ENCODE measurements at places on chromosomes 6 and 20.

GRCh38 chr6:116027801-116028200, 32.9 kb downstream of the FRK start:
- no peak for DNase-seq

DNA sequence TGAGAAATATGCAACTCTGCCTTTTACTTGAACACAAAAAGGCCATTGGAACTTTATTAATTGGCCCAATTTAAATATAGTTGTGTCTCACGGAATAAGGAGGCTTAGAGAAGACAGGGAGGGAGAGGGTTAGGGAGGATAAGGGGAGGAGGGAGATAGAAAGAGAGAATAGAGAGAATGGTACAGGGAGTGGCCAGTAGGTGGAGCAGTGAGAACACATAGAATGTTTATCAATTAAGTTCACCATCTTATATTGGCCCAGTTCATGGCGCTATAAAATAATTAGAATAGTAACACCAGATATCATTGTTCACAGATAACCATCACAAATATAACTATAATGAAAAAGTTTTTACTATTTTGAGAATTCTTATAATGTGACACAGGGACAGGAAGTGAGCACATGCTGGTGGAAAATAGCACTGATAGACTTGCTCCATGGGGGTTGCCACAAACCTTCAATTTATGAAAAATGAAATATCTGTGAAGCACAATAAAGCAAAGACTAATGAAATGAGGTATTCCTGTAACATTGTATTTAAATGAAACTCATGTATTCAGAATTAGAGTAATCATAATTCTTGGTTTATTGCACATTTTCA, 374.1 kb upstream of the MANEA start:
- DNase-seq = peak; percentile 60

- no peak for DNase-seq
These were observed 846.8 kb downstream of the KIF16B start for GRCh38 chr20:15726416-15726815.

GRCh38 chr20:62390317-62391164, 3.6 kb downstream of the RPS21 start:
- DNase-seq = no peak

DNA sequence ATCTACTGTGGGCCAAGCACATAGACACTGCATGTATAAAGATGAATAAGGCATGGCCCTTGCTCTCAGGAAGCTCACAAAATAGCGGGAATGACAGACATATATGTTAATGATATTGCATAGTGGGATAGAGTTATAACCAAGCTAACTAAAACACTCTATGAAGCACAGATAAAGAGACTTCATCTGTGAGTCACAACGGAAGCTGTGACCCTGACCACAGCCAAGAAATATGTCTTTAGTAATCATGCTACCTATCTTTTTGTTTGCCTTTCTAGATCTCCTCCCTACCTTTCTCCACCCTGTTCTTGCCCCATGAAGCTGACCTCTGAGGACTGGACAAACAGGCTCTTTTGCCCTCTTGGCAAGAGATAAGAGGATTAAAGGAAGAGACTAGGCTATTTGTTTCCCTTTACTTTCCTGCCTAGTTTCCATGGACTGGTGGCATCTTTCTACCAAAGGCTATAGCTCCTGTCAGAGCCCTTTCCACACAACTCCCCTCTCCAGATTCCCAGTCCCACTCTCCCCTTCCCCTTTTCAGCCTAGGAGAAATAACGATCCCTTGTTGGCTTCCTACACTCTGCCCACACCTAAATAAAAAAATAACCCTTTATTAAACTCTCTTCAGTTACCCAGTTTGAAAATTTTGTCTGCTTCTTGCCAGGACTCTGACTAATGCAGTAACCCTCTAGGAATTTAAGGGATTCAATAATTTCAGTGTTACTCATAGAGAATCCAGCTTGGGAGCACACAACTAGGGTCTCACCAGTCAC, 504.9 kb upstream of the MARCKS start:
- peak; percentile 82 for DNase-seq

DNA sequence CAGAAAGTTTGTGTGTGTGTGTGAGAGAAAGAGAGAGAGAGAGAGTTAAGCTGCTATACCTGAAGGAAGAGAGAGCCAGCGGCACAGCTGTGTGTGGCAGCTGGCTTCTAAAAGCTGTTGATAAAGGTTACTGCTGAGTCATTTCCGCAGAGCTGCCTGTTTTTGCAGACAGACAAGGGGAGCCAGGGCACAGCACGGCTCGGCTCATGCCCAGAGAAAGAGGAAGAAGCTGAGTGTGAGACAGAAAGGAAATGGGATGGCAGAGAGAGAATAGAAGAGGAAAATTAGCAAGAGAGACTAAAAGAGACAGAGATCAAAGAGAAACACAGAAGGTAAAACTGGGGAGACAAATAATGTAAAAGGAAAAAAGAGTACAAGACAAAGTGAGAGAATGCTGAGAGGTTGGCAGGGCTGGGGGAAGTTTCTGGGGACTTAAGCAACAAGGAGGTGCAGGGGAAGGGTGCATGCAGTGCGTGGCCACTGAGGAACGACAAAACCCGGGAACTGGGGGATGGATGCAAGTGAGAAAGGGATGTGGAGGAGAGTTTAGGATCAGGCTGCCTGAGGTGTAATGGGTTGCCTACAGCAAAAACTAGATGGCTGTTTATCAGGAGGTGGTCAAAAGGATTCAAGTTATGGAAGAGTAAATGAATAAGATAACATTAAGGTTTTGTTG, 22.7 kb downstream of the HLA-A start:
- peak; percentile 89 for DNase-seq

GRCh38 chr20:21139881-21140566, 14.1 kb downstream of the KIZ start:
- no peak for DNase-seq

DNA sequence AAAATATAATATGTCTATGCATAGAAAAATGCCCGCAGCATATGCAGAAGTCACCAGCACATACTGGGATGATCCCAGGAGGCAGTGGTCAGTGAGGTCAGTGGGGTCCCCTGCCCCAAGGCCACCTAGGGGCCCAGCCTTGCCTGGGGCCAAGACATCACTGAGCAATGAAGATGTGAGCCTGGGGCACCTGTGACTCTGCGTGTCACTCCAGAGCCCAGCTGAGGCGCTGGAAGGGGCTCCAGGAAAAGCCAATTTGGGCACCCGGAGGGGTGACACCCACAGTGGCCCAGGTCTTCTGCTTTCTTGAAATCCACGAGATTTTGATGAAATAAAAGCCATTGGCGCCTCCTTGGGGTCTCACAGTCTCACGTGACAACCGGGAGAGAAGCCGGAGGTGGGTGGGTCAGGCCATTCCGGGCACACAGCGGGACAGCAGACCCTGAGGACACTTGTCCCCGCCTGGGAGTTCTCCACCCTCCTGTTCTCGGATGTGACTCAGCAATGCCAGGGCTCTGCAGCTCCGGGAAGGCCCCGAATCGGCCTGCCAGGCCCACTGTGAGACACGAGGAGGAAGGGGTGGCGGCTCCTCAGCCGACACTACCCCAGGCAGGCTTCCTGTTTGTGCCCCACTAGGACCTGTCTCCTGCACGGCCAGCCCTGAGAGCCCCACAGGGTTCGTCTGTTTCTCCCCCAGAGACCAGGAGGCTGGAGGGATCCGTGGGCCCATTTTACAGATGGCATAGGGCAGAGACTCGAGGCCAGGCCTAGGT, 24.4 kb upstream of the SLCO4A1 start:
- no peak for DNase-seq

DNA sequence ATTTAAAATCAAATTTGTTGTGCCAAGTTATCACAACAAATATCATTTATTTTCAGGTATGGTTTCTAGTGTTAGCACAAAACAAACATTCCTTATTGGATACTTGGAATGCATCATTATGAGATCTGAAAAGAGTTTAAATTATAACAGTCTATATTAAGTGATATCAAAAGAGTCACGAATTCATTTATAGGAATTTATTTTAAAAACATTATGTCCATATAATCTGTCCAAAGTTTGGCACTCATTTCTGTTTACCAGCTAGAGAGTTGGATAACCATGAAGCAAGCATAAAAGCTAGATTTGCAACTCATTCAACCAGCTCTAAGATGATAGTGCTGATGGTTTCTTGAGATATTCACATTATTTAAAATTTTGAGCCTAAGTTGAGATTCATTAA, 453.2 kb downstream of the DOK5 start:
- DNase-seq = no peak

GRCh38 chr6:53825532-53826321, 30.9 kb downstream of the LRRC1 start:
- DNase-seq = no peak

GRCh38 chr6:160041608-160042007, 72.7 kb downstream of the IGF2R start:
- peak; percentile 85 for DNase-seq

DNA sequence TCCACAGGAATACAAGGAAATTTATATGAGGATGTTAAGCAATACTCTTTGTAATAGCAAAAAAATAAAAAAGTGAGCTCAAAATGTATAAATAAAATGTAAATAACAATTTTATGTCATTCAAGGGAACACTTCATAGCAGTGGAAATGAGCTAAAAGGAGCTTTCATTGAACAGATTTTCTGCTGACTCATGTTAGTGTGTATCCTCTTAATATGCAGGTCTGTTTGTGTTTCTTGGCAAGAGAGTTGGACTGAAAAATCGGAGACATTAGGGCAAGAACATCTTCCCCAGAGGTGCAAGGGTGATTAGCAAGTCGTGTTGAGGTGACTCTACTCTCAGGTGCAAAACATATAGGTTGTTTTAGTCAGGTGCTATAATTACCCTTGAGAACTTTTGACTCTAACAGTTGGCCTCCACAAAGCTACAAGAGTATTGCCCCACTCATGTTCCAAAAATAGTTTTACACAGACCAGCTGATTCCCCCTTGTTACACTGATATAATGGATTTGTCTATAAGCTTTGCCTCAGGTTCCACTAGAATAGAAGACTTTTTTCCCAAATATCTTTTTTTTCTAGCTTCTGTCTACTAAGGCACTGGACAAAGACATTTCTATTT, 702.9 kb downstream of the TENT5A start:
- DNase-seq = peak; percentile 17

DNA sequence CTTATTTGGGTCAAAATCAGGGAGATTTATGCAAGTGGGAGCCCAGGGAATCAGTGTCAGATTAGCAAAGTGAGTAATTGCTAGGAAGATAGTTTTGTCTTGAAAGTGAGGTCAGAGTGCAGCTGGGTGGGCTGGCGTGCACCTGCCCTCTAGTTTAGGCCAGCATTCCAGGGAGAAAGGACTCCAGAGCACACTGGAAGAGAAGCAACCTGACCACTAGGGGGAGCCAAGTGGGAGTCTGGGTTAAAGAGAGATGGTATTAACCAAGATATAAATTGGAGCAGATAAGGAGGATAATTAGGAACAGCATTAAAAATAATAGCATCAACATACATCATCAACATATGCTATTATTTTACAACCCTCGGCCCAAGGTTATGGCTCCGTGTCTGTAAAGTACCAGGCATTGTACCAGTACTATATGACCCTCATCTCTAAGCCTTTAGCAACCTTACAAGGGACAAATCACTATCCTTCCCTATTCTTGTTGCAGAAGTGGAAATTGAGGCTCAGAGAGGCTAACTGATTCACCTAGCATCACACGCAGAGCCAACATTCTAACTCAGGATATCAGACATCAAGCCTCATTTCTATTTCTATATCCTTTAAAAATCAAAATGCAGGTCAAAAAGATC, 57.8 kb downstream of the SLC2A10 start:
- DNase-seq = peak; percentile 43

- DNase-seq = peak; percentile 92
These were observed 129.9 kb downstream of the HFE start for GRCh38 chr6:26216886-26217713.

DNA sequence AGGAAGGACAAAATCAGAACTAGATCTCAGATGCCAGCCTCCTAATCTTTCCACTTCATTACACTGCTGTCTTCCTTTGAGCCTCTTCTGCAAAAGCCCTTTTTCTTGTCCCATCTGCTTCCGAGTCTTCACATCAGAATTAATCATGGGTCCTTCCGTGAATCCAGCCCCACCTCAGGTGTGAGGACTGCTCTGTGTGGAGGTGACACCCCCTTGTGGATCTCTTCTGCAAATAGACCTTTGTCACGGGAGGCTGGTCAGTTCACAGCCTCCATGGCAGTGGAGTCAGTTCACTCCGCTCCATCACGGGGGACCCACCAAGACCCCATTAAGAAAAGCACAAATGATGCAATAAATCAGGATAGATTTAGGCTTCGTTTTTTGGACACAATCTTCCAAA, 171.1 kb downstream of the ADAT2 start:
- DNase-seq = peak; percentile 21

GRCh38 chr6:162882801-162883481, 155.2 kb downstream of the PACRG start:
- no peak for DNase-seq

GRCh38 chr6:21539621-21540100, 53.9 kb upstream of the SOX4 start:
- DNase-seq = no peak

GRCh38 chr6:23180504-23181293, 611.3 kb downstream of the HDGFL1 start:
- peak; percentile 90 for DNase-seq

DNA sequence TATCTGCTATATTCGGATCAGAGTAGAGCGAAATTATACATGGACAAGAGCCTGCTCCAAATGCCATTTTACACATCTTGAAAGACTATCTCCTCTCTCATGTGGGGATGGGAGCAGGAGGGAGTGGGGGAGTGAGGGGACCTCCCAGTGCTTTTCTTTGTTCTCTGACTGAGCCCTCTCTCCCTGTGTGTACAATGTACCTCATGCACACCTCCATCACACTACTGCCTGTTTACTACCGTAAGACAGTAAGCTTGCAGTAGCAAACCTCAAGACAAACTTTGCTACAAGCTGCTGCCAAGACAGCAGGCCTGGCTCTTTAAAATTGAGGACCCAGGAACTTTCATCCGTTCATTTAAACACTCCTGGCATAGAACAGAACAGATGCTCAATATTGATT, 7.2 kb downstream of the NHSL1 start:
- DNase-seq = no peak

DNA sequence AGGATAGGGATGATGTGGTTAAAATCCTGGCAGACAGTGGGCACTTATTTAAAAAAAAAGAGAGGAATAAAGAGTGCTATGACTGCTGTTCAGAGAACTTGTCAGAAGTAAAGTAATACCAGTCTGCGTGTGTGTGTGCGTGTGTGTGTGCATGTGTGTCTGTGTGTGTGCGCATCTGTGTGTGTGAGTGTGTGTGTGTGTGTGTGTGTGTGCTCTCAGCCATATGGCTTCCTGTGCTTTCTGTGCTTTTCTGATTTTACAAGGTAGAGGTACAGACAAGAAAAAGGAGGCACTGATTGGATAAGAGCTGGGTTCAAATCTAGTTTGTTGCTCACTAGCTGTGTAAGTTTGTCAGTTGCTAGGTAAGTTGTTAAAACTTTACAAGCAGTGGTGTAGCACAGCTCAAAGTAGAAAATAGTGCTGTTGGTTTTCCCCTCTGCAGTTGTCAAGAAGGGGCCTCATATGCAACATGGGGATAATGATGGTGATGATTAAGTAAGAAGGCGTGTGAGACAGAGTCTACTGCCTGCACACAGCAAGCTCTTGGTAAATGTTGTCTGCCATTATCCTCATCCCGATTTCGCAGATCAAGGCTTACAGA, 155.3 kb upstream of the ZNF217 start:
- no peak for DNase-seq
